OCI-LY7 (cell line): ENCODE measurements at places on chromosomes 1 and 21.

DNA sequence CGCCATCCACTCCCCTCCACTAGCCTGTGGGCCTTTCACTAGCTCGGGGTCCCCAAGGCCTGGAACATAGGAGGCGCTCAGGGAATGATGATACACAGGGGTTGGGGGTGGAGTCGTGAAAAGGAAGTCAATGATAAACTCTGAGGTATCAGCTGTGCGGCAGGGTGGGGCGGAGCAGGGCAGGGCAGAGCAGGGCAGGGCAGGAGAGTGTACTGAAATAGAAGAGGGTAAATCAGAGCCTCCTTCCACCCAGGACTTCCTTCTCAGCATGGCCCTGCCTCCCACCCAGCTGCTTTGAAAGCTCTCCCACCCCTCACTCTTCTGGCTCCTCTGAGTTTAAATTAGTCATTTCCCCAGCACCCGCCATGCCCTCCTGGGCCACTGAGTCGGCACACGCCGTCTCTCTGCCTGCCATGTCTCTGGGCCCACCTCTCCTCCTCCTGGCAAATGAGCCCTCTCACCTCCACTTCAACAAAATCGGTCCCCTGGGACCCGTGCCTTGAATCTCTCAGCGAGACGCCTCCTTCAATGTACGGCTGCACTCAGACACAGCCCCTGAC lies 16.9 kb downstream of the CAPZB start:
- DNase-seq = no peak

- no peak for DNase-seq
These were observed 14.0 kb upstream of the PABPC4 start for GRCh38 chr1:39590546-39590945.

DNA sequence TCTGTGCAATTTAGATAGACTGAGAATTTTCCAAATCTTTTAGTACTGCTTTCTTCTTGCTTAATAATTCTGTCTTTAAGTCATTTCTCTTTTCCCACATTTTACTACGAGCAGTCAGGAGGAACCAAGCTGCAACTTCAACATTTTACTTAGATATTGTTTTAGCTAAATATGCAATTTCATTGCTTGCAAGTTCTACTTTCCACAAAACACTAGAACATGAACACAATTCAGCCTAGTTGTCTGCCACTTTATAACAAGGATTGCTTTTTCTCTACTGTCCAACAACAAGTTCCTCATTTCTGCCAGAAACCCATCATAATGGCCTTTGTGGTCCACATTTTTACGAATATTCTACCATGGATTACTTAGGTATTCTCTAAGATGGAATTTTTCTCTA lies 36.6 kb downstream of the SORT1 start:
- DNase-seq = no peak

DNA sequence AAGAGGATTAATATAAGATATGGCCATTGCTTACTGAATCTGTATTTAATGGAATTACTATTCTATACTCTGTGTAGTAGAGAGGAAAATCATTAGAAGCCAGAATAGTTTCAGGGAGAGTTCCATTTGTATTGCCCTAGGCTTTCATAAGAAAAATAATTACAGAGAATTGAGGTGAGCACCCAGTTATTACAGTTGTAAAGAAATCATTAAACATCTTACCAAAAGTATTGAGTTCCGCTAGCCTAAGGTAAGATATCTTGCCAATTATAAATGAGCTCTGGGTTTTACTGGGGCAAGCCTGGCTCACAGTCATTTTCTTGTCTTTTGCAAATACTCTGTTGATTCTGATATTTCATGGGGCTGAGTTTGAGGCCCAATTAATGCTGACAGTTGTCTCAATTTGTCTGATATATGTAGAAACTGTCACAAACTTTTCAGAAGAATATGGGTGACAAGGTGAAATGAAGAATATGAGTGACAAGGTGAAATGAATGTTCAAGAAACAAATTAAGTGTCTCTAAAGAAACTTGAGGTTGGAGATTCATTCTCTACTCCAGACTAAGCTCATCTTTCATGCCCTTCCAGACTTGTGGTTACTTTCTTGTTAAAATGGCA lies 127.8 kb downstream of the PTGER3 start:
- DNase-seq = no peak
